ENCODE measurements at places on chromosomes 11 and 22.

DNA sequence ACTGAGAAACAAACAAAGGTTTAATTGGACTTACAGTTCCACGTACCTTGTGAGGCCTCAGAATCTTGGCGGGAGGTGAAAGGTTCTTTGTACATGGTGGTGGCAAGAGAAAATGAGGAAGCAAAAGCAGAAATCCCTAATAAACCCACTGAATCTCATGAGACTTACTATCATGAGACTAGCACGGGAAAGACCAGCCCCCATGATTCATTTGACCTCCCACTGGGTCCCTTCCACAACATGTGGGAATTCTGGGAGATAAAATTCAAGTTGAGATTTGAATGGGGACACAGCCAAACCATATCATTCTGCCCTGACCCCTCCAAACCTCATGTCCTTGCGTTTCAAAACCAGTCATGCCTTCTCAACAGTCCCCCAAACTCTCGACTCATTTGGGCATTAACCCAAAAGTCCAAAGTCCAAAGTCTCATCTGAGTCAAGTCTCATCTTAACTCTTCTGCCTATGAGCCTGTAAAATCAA, 617.4 kb downstream of the CNTN5 start:
- no peak for DNase-seq

DNA sequence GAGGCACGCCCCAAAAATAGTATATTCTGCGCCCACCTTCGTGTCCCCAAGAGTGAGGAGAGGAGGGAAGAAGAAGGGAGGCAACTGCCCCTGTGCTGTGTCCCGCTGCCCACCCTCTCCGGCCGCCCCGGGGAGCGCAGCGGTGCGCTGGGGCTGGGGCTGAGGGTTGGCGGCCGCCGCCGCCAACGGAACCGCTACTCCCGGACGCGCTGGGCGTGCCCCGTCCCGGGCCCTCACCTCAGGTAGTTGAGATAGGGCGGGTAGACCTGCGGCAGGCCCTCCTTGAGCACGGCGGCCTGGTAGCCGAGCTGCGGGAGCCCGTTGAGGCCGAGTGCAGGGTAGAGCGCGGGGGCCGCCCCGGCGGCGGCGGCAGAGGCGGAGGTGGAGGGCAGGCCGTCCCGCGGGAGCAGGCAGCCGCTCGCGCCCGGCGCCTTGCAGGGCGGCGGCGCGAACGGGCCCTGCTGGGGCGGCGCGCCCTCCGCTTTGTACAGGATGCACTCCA, 2.4 kb downstream of the PGR start:
- no peak for DNase-seq

GRCh38 chr11:125025968-125026367, 37.1 kb upstream of the SLC37A2 start:
- DNase-seq: no peak

DNA sequence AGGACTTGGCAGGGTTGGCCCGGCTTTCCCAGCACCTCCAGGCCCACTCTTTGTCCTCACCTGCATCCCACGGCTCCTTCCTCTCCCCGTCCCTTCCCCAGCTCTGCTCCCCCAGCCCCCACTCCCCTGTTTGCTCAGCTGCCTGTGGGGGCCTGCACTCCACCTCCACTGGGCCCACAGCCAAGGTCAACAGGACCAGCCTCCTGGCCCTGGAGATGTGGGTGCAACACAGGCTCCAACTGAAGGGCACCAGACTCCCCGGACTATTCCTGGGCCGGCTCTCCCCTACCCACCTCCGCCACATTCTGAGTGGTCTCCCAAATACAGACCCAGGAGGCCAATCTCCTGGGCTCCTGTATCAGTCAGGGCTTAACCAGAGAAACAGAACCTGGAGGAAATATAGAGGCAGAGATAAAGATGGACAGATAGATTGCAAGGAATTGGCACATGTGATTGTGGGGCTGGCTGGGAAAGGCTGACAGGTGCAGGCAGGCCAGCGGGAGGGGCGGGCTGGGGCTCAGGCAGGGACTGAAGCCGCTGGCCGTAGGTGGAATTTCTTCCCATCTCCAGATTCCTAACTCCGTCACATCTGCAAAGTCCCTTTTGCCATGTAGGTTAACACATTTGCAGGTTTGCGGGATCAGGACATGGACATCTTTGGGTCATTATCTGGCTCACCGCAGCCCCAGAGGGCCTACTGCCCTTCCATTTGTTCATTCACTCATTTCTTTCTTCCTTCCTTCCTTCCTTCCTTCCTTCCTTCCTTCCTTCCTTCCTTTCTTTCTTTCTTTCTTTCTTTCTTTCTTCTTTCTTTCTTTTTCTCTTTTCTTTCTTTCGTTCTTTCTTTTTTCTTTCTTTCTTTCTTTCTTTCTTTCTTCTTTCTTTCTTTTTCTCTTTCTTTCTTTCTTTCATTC, 45.8 kb upstream of the MYH9 start:
- DNase-seq: no peak

GRCh38 chr11:33437529-33437928, 180.3 kb downstream of the HIPK3 start:
- DNase-seq: no peak

GRCh38 chr11:67111261-67111660, 7.8 kb upstream of the KDM2A start:
- DNase-seq: no peak

DNA sequence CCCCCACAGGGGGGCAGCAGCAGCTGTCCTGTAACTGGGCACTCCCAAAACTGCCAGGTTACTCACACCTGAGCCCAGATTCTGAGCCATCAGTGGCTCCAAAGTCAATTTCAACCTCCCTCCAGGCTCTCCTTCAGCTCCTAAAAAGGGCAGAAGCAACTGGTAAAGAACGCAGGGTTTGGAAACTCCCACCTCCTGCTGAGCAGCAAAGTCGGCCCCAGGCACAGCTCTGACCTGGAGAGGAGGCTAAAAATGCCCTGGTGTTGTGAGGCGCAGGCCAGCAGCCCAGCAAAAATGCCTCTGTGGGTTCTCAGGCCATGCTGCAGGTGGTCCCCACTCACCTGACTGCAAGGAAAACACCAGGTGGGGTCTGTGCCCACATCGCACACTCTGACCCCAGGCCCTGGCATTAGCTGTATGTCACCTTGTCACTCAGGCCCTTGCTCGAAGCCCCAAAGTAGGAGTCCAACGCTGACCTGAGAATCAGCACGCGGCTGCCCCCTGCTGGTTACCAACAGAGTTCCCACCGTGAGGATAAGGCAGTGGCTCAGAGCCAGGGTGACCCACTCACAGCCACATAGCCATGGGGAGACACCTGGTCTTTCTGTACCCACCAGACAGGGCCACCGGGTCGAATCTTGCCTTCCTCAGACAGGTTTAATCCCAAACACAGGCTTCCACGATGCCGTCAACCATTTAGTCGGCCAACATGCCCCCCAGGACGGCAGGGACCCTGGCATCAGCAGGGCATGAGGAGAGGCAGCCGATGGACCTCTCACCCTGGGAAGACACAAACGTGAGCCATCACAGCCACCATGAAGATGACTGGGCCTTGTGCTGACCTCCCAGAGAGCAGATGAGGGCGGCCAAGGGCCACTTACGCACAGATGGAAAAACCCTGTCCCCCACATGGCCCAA, 11.1 kb downstream of the POLR3H start:
- no peak for DNase-seq

DNA sequence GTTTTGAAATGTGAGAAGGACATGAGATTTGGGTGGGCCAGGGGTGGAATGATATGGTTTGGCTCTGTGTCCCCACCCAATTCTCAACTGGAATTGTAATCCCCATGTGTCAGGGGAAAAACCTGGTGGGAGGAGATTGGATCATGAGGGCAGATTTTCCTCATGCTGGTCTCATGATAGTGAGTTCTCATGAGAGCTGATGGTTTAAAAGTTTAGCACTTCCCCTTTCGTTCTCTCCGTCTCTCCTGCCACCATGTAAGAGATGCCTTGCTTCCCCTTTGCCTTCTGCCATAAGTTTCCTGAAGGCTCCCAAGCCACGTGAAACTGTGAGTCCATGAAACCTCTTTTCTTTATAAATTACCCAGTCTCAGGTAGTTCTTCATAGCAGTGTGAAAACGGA, 113.5 kb downstream of the FCHSD2 start:
- no peak for DNase-seq

GRCh38 chr22:30887861-30888260, 80.7 kb downstream of the MORC2 start:
- DNase-seq: no peak

GRCh38 chr11:34830648-34831047, 85.5 kb downstream of the APIP start:
- DNase-seq: no peak

DNA sequence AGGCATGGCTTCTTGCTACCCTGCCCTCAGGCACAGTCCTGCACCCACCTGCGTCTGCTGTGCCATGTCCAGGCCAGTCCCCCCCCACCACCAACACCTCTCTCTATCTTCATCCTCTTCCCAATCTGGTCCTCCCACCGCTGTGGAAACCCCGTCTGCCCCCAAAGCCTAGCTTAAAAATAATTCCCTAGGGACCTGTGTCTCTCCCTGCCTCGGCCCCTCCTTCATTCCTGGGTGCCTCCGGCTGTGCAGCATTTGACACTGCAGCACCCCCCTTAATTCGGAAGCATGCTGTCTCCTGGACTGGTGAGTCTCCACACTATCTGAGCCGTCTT, 2.5 kb upstream of the ASCL2 start:
- no peak for DNase-seq

Data from GM04503 (cell line).